ENCODE measurements at places on chromosomes 1 and 21.

GRCh38 chr1:48115835-48116234 lies 106.7 kb upstream of the SLC5A9 start:
- no peak for DNase-seq

- no peak for DNase-seq
These were observed 84.9 kb downstream of the GREM2 start for GRCh38 chr1:240527086-240527485.

GRCh38 chr1:224564454-224565084 lies 51.5 kb upstream of the CNIH3 start:
- DNase-seq: no peak

DNA sequence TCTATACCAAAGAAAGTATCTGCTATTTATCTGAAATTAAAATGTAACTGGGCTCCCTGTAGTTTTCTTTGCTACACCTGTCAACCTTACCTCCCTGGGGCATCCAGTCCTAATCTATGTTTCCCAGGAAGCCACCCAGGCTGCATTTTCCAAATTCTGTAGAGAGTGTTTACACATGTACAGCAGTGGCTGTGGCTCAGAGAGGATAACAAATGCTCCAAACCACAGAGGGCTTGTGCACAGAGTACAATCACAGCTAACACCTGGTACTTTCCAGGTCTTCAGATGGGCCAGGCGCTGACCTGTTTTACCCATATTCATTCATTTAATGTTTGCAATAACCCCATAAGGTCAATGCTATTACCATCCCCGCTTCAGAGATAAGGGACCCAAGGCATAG lies 146.5 kb upstream of the TNR start:
- DNase-seq: no peak

- no peak for DNase-seq
These were observed 2.3 kb upstream of the CELA2A start for GRCh38 chr1:15454256-15454655.

GRCh38 chr1:204983136-204983535 lies 59.9 kb upstream of the CNTN2 start:
- DNase-seq: no peak

DNA sequence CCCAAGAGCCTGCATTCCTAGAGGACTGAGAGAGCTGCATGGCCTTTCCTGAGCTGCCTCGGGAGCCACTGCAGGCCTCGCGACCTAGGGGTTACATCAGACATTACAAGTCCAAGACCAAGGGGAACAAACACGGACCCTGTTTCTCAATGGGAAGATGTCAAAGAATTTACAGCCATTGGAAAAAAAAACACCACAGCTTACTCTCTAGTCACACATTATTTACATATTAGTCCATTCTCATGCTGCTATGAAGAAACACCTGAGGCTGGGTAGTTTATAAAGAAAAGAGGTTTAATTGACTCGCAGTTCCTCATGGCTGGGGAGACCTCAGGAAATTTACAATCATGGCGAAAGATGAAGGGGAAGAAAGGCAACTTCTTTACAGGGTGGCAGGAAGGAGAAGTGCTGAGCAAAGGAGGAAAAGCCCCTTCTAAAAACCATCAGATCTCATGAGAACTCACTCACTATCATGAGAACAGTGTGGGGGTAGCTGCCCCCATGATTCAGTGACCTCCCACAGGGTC lies 8.4 kb upstream of the PRMT2 start:
- no peak for DNase-seq

DNA sequence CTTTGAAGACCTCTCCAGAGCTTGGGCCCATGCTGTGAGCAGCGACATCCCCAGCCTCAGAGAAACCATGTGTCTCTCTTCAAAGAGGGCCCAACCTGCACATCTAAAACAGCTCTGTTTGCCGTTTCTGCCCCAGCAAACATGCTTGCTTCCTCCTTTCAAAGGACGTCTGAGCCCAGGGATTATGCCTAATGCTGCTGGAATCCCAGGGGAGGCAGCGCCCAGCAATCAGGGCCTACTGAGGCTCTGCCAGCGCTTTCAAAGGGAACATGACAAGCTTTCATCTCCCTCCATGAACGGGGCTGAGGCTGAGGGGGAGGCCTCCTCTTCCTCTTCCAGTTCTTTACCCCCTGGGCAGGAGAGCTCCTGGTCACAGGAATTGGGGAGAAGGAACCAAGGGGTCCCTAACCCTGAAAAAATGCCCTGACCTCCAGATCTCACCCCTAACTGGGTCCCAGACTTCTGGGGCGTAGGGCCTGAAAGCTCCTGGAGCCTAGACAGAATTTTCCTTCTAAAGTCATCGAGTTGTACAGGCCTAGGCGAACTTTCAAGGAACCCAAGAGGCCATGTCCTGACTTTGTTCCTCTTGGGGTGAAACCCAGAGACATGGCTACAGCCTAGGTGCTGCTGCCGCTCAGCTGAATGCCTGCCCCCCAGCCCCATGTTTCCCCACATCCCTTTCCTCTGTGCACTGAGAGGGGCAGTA lies 13.4 kb upstream of the ASCL5 start:
- DNase-seq: no peak

GRCh38 chr1:21891621-21892479 lies 45.3 kb downstream of the HSPG2 start:
- DNase-seq: no peak

DNA sequence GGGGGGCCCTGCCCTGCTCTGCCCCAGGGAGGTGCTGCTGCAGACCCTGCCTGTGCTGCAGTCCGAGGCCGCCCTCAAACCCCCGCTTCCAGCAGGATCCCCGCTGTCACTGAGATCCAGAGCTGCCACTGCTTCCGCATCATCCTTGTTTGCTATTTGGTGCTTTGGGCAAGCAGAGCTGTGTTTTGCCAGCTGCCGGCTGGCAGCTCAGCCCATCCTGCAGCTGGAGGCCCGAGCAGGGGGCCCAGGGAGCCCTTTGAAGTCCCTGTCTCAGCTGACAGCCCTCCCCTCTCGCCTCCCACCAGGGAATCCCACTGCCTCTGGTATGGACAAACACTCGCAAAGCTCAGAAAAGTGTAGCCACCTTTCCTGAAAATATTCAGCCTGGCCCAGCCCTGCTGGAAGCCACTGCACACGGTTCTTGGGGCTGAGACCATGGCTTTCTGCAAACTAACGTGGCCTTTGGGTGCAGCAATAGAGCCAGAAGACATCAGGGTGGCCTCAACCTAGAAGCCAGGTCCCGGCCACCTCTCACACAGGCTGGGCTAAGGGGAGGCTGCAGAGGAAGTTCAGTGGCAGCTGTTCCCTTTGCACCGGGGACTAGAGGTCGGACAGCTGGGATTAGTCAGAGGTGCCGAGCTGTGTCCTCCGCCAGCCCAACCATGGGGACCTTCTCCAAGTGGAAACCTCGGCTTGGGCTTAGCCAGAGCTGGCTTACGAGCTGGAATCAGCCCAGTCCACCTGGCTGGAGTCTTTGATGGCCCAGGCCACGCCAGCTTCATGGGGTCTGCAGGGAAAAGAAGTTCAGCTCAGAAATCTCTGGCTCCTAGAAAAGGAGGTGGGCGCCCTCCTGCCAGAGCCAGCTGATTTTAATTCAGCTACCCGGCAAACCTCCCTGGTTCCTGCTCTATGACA lies 107.1 kb downstream of the SPSB1 start:
- DNase-seq: no peak

DNA sequence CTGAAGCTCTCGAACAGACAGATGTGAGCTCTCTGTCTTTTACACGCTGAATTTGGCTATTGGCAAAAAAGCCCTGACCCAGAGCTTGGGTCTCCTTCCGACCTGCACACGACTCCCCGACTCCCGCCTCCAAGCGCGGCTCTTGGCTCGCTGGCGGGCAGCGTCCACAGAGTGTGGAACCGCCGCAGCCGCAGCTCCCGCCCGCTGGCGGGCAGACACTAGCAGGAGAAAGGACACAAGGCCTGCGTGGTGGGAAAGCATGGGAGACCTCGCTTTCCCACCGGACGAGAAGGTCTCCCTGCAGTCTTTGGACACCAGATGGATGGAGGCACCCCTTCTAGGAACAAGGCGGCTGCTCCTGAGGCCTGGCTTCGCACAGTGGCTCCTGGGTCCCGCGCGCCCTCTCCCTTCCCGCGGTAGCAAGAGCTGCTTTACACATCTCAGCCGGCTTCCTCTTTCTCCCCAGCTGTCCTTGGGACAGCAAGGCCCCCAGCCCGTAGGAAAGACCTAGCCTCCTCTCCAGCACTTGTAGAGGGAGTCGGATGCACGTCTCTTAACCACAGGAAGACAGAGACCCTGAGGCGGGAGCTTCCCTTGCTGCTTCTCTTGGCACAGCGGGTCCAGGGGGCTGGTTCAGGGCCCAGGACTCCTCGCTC lies 92.1 kb downstream of the PRKAB2 start:
- DNase-seq: no peak
